ENCODE measurements at places on chromosomes 1 and 21. TPM values are rescaled to one million over a fixed set of nuclear protein-coding genes. Genes with fewer than 3 reads are reported as not detected.

DNA sequence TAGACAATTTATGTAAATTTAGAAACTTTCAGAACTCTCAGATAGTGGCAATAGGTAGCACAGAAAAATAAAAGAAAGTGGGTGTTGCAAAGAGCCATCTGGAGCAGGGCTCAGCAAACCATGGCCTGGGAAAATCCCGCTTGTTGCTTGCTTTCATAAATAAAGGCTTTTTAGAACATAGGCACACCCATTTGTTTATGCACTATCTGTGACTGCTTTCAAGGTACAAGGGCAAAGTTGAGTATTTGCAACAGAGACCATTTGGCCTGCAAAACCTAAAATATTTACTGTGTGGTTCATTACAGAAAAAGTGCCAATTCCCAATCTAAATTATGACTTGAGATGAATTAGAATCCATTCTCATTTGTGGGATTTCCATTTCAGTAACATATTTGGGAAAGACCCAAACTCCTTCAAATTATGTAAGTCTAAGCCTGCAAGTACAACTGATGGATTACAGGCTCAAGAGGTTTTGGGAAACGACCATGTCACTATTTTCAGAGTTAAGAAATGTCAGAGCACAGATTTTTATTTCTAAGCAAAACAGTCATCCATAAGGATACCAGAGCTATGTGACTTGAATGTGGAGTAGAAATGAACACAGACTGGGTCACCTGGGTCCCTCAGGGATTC lies 43.5 kb upstream of the DPT start:
- H3K36me3 ChIP-seq, result no peaks in the 10 kb centered on the region
- no peak for DNase-seq

GRCh38 chr1:230643908-230644307 lies 1.6 kb downstream of the COG2 start:
- no peaks in the 10 kb centered on the region for H3K36me3 ChIP-seq
- H3K27ac ChIP-seq, result no peak overlapping the region
- DNase-seq, result no peak
- peaks cover 12% of the 10 kb centered on the region for H3K4me1 ChIP-seq

Gene OR10T2
- total RNA-seq, result not detected

Gene TSACC
- 0.69 TPM for total RNA-seq
